ENCODE measurements at places on chromosomes 4 and X.

DNA sequence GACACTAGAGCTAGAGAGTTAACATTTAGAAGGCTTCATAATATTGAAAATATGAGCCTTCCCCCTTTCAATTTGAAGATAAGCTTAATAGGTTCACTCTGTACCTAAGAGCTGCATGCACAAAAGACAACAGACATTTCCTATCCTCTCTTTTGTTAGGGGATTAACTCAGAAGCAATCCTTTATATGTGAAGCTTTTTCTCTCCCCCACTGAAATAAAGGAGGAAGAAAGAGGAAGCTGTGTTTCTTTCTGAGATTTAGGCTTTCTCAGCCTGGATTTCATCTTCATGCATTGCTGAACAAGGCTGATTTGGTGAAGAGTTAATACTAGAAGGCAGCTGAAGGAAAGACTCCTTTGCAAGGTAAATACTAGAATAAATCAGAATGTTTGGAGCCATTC is 21.0 kb upstream of the CABS1 start:
- no peak for DNase-seq

DNA sequence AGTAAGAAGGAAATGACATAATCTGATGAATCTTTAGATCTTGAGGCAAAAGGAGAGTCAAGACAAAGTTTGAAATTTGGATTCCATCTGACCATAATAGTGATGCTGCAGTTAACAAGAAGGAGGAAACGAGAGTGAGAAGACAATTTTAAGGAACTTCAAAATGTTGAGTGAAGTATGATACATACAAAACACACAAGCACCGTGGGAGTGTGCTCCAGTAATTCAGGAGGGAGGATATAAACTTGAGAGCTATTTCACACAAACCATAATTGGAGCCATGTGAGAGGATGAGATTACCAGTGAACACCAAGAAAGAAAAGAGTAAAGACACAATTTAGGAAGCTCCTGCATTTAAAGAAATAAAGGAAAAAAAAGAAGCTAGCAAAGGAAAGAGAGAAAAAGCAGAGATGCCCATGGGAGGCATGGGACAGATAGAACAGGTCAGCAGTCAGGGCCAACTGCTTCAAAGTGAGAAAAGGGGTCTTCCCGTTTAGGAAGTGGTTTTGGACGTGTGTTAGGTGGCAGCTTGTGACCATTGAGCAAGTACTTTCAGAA is 150.7 kb upstream of the SLC7A11 start:
- no peak for DNase-seq

GRCh38 chr4:45539142-45539814 is 584.6 kb downstream of the GABRG1 start:
- DNase-seq = no peak

GRCh38 chr4:74692972-74693371 is 101.4 kb downstream of the BTC start:
- no peak for DNase-seq

All from ovary (tissue), 10 donors.